ENCODE measurements at places on chromosomes 2 and 18.
A peak's percentile ranks its signal among the peaks of the same experiment; 100 is the strongest.

DNA sequence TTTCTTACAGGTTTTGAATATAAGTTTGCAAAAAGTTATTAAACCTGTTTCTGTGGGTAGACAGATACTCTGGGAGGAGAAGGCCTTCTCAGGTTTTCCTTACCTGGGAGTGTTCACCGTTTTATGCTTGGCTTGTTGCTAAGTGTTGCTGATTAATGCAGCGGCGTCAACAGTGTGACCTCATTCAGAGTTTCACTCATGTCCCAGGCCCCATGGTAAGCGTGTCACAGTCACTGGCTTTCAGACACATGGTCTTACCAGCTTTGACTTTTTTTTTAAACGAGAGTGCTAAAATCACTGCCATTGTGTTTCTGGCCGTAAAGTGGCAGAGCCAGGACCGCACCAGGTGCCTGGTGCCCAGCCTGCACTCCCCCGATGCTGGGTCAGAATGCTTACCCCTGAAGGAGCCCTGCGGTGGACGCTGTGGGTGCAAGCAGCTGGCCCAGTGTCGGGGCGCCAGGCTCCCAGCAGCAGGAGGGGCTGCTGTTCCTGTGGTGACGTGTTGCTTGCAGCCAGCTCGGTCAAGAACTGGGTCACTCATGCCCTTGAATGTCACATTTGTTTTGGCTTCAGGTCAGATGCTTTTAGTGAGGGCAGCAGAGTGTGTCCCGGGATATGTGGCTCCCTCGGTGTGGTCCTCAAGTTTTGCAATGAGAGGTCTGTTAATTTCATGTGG is 3.5 kb downstream of the CAPN10 start:
- DNase-seq: no peak

GRCh38 chr2:183341057-183341456 is 216.8 kb downstream of the NUP35 start:
- DNase-seq: no peak

DNA sequence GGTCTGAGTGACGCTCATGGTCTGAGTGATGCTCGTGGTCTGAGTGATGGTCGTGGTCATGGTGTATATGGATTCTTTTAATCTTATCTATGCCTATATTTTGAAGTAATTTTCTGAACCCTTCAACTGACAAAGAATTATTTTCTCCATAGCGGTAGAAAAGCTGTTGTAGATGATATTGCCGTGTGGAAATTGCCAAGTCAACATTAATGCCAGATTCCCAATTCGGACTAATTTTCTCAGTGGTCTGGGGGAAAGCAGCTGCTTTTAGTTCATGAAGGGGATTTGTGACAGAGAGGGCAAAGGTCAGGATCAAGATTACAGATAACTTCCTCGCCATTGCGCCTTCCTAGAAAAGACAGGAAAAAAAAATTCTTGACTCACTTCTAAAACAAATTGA is 2.5 kb downstream of the SLC39A6 start:
- DNase-seq: no peak

GRCh38 chr2:54898456-54899226 is 151.6 kb downstream of the RTN4 start:
- DNase-seq: no peak

- no peak for DNase-seq
These were observed 8.6 kb upstream of the TMEM163 start for GRCh38 chr2:134727385-134727784.

- DNase-seq: no peak
These were observed 98.7 kb downstream of the TCF4 start for GRCh38 chr18:55489034-55489986.

DNA sequence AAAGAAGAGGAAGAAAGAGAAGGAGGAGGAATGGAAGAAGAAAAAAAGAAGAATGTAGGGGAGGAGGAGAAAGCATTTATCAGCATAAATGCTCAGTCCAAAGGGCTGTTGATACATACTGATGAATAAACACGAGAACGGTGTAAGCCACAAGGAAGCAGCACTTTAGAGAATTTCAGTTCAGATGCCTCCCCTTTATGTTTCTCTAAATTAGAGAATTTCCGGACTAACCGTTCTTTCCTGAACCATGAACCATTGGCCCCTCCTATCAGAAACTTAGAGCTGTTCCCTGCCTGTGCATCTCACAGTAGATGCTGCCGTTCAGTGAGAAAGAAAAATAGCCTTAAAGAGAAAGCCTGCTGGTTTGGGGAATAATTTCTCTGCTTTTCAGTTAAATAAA is 49.2 kb upstream of the TUBA3D start:
- no peak for DNase-seq

- DNase-seq: no peak
These were observed 29.0 kb downstream of the IMPA2 start for GRCh38 chr18:12010187-12010802.

DNA sequence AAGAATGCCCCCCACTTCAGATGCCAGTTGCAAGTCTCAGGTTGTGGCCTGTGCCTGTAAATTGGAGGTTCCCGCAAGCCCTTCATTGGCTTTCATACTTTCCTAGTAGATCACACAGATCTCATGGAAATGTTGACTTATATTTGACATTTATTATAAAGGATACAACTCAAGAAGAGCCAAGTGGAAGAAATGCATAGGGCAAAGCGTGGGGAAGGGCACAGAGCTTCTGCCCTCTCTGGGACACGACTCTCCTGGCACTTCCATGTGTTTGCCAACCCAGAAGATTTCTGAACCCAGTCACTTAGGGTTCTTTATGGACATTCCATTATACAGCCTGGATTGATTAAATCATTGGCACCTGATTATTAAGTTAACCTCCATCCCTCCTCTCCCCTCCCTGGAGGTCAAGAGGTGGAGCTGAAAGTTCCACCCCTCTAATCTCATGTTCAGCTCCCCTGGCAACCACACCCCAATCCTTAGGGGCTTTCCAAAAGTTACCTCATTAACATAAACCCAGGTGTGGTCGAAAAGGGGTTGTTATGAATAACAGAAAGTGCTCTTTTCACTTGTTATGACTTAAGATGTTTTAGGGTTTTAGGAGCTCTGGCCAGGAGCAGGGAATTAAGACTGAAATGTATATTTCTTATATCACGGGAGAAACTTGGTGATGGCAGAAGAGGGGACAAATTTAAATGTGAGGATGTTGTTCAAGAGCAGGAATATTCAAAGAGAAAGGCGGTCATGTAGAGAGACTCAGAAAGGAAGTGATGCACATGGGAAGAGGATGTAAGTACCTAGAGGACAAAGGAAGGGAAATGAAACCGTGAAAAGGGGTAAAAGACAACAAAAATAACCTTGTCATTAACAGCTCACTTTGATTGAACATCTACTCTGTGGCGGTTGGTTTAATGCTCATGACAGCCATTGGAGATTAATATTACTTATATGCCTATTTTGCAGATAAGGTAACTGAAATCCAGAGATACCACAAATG is 31.8 kb downstream of the SP100 start:
- DNase-seq: no peak

GRCh38 chr18:58054041-58054781 is 10.2 kb downstream of the NEDD4L start:
- no peak for DNase-seq

GRCh38 chr18:13217466-13217961 is 1.0 kb upstream of the LDLRAD4 start:
- DNase-seq: peak; percentile 63

DNA sequence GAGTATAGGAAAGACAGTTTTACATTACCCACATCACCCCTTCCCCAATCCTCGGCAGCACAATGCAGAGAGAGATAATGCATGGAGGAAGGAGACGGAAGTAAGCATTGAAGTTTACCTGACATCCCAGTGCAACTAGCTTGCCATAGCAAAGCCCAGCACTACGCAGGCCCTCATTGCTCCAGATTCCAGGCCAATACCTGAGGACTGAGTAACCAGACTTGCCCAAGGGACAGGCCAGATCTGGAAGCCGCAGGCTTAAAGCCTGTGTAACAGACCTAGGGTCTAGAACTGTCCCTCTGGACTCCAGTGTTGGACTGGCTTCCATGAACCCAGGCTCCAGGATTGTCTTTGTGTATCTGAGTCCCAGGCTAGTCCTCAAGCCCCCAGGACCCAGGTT is 17.6 kb downstream of the SERPINB4 start:
- DNase-seq: no peak

DNA sequence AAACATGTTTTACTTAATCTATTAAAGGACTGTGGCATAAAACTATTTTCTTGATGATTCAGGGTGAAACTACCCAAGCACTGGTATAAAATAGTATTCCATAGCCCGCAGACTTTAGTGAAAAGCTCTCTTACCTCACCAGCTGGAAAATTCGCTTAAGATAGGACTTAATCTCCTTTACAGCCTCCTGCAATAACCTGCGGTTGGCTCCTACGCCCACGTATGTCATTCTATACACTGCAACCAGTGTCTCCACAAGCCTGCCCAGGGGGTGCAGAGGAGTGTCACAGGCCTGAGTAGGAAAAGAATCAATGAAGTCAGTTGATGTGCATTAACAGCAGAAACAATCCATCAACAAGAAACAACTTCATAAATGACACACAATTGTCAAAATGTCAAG is 11.3 kb upstream of the MPP4 start:
- no peak for DNase-seq

GRCh38 chr2:239198221-239198620 is 202.6 kb downstream of the HDAC4 start:
- no peak for DNase-seq

- DNase-seq: no peak
These were observed 323.5 kb upstream of the TANK start for GRCh38 chr2:160836755-160837154.

DNA sequence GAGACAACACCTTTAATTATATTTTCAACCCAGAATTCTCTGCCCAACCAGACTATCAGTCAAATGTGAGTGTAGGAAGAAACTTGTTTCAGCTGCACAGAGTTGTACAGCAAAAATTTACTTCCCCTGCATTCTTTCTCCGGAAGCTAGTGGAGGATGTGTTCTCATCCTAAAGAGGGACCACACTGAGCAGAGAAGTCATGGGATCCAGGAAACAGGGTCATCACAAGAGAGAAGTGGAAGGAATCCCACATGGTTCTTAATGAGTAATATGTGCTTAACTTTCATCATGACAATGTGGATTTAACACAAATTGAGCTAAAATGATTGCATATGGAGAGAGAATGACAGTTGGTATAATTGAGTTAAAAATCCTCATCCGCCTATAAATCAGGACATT is 78.2 kb downstream of the INPP4A start:
- DNase-seq: no peak

- DNase-seq: no peak
These were observed 623.5 kb downstream of the EPHA4 start for GRCh38 chr2:220948579-220948978.

DNA sequence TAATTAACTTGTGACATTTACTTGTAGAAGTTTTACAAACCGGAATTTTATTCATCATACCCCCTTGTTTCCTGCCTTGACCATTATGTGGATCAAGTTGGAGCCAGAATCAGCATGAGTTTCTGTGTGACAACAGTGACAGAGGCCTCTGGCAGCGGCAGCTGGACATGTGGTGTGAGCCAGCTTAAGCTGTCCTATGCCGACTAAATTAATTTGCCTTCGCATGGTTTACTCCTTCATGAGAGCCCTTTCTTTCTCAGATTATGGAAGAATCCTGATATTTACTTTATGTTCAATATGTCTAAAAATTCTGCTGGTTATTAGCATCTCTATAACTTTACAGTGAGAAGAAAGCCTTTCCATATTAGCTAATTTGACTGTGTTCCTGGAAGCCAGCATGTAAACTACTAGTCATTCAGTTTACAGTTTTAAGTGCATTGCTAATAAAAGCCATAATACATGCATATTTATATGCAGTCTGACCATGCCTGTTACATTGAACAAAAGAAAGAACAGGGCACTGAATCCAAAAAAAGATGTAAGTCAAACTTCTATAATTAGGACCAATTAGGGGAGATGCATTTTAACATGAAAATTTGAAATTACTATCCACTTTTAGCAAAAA is 495.8 kb upstream of the ACVR2A start:
- no peak for DNase-seq

All from activated CD4-positive, alpha-beta T cell treated with anti-CD3 and anti-CD28 coated beads, Interleukin-2, amount 50 U/mL, for 1 hour (primary cell).